ENCODE measurements at places on chromosomes 3 and 15.

DNA sequence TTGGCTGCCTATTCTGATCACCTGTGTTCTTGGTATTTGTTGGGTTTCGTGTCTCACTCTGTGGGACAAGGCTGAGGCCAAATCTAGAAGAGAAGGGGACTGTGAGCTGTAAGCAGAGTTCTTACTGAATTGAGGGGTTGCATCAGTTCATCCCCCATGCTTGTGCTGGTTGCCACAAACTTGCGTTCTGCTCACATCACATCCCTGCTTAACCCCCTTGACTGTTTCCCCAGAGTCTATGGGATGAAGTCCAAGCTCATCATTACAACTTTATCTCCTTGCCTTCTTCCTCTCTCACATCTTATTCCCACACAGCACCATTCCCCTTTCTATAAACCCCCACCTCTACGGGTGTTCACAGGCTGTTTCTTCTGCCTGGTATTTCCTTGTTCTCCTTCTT, 143.8 kb upstream of the ABHD17C start:
- no peak for DNase-seq

- no peak for DNase-seq
These were observed 36.5 kb upstream of the CBLB start for GRCh38 chr3:105905328-105905727.

DNA sequence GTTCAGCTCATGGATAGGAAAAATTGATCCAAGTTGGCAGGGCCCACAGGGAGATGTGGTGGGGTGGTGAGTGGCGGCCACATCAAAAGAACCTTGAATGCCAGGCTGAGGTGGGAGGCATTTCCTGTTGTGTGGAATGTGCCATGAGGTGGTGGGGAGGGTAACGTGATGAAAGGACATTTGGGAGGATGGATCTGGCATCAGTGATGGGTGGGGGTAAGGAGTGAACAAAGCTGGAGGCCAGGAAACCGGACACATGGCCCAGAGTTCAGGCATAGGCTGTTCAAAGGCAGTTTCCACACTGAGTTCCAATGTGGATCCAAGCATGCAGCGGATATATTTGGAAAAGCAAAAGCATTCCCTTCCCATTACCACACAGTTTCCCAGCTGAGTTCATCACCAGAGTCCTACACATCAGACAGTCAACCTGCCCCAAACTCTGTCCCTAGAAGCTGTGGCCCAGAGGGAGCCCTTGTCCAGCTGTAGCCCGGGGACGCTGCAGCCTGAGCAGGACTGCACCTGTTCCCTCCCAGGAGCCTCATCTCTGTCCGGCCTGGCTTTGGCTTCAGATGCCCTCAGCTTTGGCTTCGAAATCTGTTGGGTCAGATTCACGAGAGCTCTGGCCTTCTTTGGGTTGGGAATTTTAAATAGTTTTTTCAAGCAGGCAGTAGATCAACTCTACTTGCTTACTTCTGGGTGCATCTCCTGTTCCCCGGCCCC, 37.8 kb upstream of the GOLGA6B start:
- DNase-seq = no peak

DNA sequence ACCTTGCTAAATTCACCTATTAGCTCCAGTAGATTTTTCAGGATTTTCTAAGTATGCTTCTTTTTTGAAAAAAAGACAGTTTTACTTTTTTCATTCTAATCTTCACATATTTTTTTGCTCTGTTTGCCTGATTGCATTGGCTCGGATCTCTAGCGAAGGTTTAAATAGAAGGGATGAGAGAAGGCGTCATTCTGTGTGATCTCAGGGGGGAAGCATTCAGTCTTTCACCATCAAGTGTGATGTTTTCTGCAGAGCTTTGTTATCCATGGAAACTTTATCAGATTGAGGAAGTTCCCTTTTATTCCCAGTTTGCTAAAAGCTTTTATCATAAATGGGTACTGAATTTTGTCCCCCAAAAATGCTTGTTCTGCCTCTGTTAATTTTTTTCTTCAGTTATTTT, 120.3 kb downstream of the LRRK1 start:
- no peak for DNase-seq

DNA sequence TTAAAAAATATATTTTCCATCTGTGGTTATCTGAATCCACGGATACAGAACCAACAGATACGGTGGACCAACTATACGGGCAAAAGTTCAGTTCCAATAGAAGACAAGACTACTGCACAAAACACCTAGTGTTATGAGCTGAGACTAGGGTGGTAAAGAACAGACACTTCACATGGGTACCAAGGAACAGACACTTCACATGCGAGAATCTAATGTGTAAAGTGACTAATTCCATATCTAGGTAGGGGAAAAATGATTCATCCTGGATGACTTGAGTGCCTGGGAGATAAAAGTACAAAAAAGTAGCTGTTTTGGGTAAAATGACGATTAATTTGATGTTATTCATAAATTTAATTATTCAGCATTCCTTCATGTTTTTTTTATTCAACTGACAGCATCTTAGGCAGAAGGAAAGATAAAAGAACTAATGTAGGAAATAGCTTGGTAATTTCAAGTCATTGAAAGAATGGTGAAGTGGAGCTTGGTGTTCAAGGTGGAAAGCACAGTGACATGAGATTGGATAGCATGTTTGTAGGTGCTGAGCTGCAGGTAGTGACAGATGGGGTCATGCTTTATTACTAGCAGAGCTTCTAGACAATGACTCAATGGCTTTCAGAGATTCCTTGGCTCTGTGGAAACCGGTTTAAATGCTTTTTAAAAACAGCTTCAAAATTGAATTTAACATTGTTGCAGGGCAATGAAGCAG, 5.2 kb downstream of the CD200 start:
- no peak for DNase-seq

DNA sequence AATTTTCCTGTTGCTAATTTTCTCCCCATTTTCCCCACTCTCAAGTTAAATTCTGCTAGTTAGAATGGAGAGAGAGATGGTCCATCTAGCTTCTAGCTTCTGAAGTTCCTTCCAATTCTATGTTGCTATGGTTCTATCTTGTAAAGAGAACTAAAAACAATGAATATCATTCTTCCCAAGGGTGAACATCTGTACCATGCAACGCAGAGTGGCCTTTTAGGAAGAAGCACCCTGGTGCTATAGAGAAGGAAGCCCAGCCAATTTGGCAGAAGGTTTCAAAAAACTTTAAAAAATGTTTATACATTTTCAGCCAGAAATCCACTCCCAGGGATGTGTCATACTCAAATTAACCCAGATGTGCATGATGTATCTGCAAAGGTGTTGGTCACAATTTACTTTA, 149.1 kb downstream of the SEMA6D start:
- DNase-seq = no peak

DNA sequence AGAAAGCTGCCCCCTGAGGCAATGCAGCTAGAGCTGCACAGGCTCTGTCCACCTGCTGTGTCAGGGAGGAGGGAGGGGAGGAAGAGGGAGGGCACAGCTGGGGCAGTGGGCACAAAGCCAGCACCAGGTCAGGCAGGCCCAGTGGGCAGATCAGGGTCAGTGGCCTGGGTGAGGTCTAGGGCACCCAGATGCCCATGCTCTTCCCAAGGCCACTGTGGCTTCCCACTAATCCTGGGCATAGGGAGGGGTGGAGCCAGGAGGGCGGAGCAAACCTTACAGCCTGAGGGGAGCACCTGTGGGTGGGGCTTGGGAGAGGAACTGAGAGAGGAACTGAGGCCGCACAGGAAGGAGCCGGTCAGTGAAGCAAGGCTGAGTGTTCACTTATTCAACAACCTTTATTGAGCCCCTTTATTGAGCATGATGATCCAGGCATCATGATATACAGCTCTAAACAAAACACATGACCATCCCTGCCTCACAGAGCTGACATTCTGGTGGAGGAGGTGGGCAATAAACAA, 55.0 kb downstream of the RHCG start:
- no peak for DNase-seq

DNA sequence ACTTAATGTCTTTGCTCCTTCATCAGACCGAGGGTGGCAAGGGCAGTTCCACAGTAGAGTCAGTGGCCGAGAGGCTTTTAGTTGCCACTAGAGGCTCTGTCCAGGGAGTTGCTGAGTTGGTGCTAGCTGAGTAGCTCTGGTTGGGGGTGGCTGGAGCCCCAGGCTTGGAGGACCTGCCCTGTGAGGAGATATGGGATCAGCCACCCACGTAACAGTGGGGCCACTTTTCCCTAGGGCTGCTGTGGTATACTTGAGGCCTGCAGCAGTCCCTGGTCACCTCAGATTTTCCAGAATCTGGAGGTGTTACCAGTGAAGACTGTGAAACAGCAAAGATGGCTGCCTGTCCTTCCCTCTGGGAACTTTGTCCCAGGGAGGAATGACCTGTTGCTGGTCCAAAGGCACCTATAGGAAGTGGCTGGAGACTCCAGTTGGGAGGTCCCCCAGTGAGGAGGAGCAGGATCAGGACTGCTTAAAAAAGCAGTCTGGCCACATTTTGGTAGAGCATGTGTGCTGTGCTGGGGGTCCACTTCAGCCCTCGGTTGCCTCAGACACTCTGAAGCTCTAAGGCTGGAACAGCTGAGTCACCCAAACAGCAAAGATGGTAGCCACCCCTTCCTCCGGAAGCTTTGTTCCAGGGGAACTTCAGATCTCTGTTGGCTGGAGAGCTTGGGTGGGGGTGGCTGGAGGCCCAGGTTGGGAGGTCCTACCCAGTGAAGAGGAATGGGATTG, 72.9 kb downstream of the AKAP13 start:
- DNase-seq = no peak

GRCh38 chr3:194658477-194659242, 13.3 kb downstream of the LSG1 start:
- DNase-seq = no peak

- no peak for DNase-seq
These were observed 284.6 kb upstream of the C2CD4B start for GRCh38 chr15:62449638-62450037.

- DNase-seq = no peak
These were observed 1039.2 kb downstream of the ROBO1 start for GRCh38 chr3:78728406-78729145.

GRCh38 chr15:41966414-41966812, 5.9 kb downstream of the EHD4 start:
- DNase-seq = no peak

DNA sequence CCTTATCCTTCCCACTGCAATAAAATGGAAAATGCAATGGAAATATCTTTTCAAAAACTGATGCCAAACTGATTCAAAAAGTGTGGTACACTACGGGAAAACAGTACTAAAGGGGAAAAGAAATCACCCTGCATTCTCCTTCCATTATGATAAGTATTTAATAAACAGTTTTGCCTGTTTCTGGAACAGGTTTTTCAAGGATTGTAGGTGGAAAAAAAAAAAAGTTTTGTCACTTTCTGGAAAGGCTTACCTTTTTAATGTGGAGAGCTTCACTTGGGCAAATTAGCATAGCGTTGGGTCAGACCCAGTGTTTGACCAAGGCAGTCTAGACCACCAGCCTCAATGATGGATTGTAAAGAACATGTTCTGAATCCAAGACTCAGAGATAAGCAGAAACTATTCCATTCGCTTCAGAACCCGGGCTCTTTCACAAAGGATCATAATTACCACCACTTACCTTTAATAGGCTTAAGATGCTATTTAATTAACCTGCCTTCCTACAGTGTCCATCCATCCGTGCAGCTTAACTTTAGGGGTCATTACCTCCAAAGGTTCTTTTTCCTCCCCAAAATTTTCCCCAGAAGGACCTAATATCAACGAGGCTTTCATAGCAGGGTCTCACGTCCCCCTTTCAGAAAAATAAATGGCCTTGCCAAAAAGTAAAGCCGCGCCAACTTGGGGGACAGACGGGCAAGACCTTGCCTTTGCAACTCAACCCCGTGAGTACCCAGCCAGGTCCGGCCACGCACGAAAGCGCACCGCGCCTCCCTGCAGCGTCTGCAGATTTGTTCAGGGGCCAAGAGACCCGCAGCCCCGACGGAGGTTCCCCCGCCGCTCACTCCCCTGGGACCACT, 1.0 kb downstream of the DCBLD2 start:
- DNase-seq = no peak

- DNase-seq = no peak
These were observed 5.4 kb downstream of the CYFIP1 start for GRCh38 chr15:22974745-22975144.

DNA sequence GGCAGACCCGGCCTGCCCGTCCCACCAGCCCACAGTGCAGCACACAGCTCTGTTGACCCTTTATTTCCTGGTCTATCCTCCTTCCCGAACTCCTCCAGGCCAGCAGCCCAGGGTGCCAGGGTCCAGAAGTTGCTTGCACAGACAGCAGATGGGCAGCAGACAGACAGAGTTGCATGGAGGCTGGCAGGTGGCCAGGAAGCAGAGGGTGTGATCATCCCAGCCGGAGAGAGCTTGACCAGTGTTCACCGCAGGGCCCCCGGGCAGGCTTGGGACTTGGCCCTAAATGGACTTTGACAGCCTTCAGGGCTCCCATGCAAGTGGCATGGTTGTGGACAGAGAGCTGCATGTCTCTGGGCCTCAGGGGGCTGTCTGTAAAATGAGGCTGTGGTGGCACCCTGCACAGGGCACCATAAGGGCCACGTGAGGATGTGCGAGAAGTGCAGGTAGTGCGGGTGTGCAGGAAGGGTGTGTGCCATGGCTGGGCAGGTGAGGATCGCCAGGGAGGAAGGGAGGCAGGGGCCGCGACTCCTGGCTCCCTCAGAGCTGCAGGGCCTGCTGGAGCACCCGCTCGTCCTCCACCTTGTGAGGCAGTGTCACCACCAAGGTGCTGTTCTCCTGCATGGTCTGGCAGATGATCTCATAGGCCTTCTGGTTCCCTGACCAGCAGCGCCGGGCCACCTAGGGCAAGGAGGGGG, 6.3 kb upstream of the ZXDC start:
- no peak for DNase-seq

DNA sequence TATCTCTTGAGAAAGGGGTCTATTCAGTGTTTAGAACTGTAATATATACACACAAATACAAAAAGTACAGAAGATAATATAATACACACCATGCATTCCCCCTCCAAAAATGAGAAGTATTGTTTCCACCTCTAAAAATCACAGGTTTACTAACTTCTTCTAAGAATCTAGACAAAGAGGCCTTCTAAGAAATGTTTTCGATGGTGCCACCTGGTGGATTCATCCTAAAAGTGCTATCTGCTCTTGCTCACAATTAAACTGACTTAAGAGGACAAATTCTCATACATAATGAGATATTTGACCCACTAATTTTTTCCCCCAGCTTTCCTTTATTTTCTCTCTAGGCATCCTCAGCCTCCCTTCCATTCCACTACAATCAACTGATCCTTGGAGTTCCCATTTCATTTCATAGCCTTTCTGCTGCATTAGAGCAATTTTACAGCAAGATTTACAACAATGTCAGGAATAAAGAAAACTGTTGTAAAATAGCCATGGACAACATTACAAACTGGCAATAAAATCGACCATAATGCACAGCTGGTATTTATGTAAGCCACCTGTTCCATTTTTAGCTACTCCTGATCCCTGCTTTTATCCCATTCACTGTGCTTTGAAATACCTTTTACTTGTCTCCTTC, 124.6 kb downstream of the ARRDC4 start:
- no peak for DNase-seq

- no peak for DNase-seq
These were observed 110.2 kb downstream of the RORA start for GRCh38 chr15:61118885-61119284.

GRCh38 chr15:67030036-67030762, 35.2 kb upstream of the SMAD3 start:
- no peak for DNase-seq

GRCh38 chr15:90306560-90306959, 41.1 kb downstream of the NGRN start:
- no peak for DNase-seq

- no peak for DNase-seq
These were observed 215.2 kb upstream of the ADAMTS9 start for GRCh38 chr3:64903006-64903405.

- peak; percentile 56 for DNase-seq
These were observed 28.4 kb downstream of the CCDC12 start for GRCh38 chr3:46947981-46948791.

- DNase-seq = no peak
These were observed 89.5 kb downstream of the GADL1 start for GRCh38 chr3:30804984-30805383.

- peak; percentile 48 for DNase-seq
These were observed 1.7 kb upstream of the HES1 start for GRCh38 chr3:194134231-194134756.

Data from stimulated activated CD4-positive, alpha-beta T cell treated with anti-CD3 and anti-CD28 coated beads, TNF-alpha, amount 100 ng/mL, for 4 hours (primary cell).